ENCODE measurements at places on chromosomes 2 and 18. TPM values are rescaled to one million over a fixed set of nuclear protein-coding genes. Genes with fewer than 3 reads are reported as not detected.

DNA sequence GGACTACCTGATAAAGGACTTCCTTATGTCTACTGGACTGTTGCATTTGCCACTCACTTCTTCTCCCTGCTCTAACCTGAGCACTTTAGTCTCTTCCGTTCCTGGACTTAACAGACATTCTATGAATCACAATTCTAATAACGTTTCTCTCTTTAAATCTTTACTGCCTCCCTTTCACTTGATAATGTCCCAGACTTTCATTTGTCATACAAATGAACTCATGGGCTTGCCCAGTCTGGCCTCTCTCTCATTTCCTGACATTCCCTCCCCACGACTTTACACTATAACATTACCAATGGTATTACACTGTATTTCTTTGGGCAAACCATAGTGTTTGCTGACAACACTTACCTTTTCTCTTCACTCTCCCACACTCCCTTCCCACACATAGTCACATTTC is 540.7 kb upstream of the TMEFF2 start:
- no peaks in the 10 kb centered on the region for H3K36me3 ChIP-seq
- no peak overlapping the region for H3K27ac ChIP-seq
- no peaks in the 10 kb centered on the region for H3K4me1 ChIP-seq
- no peak overlapping the region for H3K4me3 ChIP-seq
- H3K27me3 ChIP-seq: no peaks in the 10 kb centered on the region
- DNase-seq: no peak

DNA sequence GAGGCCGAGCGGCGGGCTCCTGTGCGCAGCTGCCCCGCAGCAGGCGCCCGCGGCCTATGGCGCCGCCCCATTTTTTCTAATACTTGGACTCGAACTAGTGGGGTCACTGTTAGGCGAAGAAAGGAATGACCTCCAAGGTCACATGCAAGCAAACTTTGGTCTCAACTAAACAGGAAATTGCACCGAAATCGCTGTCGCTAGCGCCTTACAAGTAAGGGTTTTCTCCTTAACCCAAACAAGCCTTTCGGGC is 339 bp downstream of the ACAA2 start:
- no peaks in the 10 kb centered on the region for H3K27me3 ChIP-seq
- peak overlapping the region; percentile 99 for H3K27ac ChIP-seq
- H3K4me1 ChIP-seq: peaks cover 27% of the 10 kb centered on the region

- H3K36me3 ChIP-seq: no peaks in the 10 kb centered on the region
- DNase-seq: no peak
- H3K27ac ChIP-seq: no peak overlapping the region
- H3K4me1 ChIP-seq: no peaks in the 10 kb centered on the region
These were observed 19.4 kb downstream of the OTOF start for GRCh38 chr2:26458365-26459042.

DNA sequence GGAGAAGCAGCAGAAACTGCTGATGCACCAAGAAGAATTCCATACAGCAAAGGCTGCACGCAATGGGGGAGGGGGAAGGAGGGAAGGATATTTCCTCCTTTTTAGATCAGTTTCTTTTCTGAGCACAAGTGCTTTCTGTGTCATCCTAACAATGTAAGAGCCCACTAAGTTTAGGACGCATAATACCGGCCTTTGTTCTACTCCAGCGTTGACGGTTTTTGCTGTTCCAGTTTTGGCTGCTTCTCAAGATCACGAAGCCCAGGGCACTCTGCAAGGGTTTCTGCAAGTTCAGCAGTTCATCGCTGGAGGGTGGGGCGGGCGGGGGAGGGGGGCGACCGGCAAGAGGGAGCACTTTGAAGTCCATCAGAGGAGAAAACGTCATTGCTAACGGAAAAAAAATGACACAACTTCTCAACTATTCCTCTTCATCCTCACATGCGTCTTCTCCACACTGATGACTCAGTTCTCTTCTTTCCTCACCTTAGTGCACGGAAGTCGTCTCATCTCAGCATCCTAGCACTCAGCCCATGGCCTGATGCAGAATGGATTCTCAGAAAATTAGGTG is 8.7 kb downstream of the FAM178B start:
- no peak overlapping the region for H3K27ac ChIP-seq
- no peak for DNase-seq
- H3K36me3 ChIP-seq: no peaks in the 10 kb centered on the region
- H3K4me3 ChIP-seq: no peak overlapping the region
- H3K27me3 ChIP-seq: no peaks in the 10 kb centered on the region

GRCh38 chr18:68467957-68468356 is 247.0 kb downstream of the TMX3 start:
- DNase-seq: no peak
- H3K27me3 ChIP-seq: no peaks in the 10 kb centered on the region
- H3K27ac ChIP-seq: no peak overlapping the region

GRCh38 chr2:119484834-119485233 is 39.4 kb downstream of the SCTR start:
- H3K36me3 ChIP-seq: no peaks in the 10 kb centered on the region
- H3K4me3 ChIP-seq: no peak overlapping the region
- no peak for DNase-seq
- peak overlapping the region; percentile 89 for H3K27ac ChIP-seq

GRCh38 chr2:226581004-226581403 is 218.6 kb downstream of the IRS1 start:
- peaks cover 3% of the 10 kb centered on the region for H3K4me1 ChIP-seq
- no peaks in the 10 kb centered on the region for H3K36me3 ChIP-seq
- H3K27ac ChIP-seq: no peak overlapping the region
- H3K4me3 ChIP-seq: no peak overlapping the region
- H3K27me3 ChIP-seq: no peaks in the 10 kb centered on the region

DNA sequence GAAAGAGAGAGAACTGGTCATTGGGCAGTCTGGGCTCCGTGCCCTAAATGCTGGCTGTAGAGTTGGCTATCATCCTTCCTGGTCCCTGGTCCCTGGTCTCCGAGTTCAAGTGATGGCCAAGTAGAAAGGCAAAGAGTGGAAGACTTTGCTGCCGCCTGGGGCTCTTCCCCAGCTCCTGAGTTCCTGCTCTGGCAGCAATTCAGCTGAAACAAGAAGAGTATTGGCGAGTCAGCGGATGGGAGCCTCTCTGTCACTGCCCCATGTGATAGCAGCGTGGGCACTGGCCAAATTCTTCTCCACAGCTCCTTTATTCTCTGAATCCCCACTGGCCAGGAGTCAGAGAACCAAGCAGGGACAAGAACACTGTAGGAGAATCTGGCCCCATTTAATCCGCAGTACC is 351.0 kb upstream of the POU3F3 start:
- H3K4me3 ChIP-seq: no peak overlapping the region
- no peaks in the 10 kb centered on the region for H3K4me1 ChIP-seq
- H3K27me3 ChIP-seq: no peaks in the 10 kb centered on the region
- no peak for DNase-seq
- H3K36me3 ChIP-seq: no peaks in the 10 kb centered on the region
- no peak overlapping the region for H3K27ac ChIP-seq

GRCh38 chr2:46663614-46664013 is 184.2 kb downstream of the TMEM247 start:
- H3K36me3 ChIP-seq: no peaks in the 10 kb centered on the region
- no peaks in the 10 kb centered on the region for H3K27me3 ChIP-seq
- DNase-seq: no peak
- no peak overlapping the region for H3K27ac ChIP-seq

DNA sequence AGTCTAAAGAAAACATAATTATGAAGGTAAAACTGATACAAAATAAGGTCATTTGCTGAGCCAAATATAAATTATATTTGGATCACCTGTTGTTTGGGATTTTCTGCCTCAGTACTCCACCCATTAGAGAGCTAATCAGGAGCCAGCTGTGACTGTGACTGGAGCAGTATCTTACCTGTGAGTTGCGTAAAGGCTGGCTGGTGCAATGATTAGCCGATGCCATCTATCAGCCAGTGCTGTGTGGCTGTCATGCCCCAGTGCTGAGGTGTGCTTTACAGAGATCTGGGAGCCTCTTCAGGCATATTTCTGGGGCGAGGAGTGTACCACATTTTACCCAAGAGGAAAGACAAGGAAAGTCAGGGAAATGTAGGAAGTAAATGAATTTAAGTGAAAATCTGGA is 191.8 kb downstream of the LRRTM1 start:
- no peaks in the 10 kb centered on the region for H3K36me3 ChIP-seq
- H3K27ac ChIP-seq: no peak overlapping the region
- no peaks in the 10 kb centered on the region for H3K4me1 ChIP-seq

DNA sequence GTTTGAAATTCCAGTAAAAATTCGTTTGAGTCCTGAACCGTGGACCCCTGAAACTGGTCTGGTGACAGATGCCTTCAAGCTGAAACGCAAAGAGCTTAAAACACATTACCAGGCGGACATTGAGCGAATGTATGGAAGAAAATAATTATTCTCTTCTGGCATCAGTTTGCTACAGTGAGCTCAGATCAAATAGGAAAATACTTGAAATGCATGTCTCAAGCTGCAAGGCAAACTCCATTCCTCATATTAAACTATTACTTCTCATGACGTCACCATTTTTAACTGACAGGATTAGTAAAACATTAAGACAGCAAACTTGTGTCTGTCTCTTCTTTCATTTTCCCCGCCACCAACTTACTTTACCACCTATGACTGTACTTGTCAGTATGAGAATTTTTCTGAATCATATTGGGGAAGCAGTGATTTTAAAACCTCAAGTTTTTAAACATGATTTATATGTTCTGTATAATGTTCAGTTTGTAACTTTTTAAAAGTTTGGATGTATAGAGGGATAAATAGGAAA is 80.7 kb downstream of the ACSL3 start:
- no peaks in the 10 kb centered on the region for H3K36me3 ChIP-seq
- no peak overlapping the region for H3K27ac ChIP-seq
- no peaks in the 10 kb centered on the region for H3K27me3 ChIP-seq
- H3K4me3 ChIP-seq: no peak overlapping the region
- H3K4me1 ChIP-seq: no peaks in the 10 kb centered on the region

GRCh38 chr2:170162271-170162632 is 15.7 kb upstream of the MYO3B start:
- no peaks in the 10 kb centered on the region for H3K27me3 ChIP-seq
- DNase-seq: no peak
- no peaks in the 10 kb centered on the region for H3K36me3 ChIP-seq
- no peak overlapping the region for H3K4me3 ChIP-seq

DNA sequence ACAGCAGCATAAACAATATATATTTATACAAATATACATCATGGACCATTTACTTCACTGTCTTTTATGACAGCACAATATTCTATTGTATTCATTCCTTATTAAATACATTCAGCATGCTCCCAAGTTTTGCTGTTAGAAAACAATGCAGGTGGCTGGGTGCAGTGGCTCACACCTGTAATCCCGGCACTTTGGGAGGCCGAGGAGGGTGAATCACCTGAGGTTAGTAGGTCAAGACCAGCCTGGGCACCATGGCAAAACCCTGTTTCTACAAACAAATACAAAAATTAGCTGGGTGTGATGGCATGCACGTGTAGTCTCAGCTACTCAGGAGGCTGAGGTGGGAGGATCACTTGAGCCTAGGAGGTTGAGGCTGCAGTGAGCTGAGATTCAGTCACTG is 39.0 kb downstream of the NPC1 start:
- DNase-seq: no peak
- H3K27me3 ChIP-seq: no peaks in the 10 kb centered on the region
- H3K27ac ChIP-seq: no peak overlapping the region

- H3K4me1 ChIP-seq: peaks cover 18% of the 10 kb centered on the region
- H3K4me3 ChIP-seq: no peak overlapping the region
- no peaks in the 10 kb centered on the region for H3K27me3 ChIP-seq
- H3K27ac ChIP-seq: peak overlapping the region; percentile 19
- DNase-seq: no peak
These were observed 49.8 kb downstream of the ZNF516 start for GRCh38 chr18:76445275-76445674.

DNA sequence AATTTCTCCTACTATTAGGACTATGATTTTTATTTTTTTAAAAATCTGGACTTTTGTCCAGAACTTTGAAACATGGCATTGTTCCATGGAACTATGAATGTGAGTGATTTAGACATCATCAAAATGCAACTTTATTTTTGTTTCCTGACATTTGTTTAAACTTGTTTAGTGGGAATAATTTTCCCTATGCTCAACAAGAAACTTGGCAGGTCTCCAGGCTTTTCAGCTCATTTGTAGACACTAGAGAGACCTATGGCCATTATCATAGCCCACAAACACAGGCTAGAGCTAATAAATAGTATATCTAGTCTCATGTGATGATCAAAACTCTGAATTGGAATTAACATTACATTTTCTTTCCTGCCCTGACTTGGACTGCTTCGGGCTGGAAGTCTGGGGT is 145.1 kb upstream of the CELF4 start:
- no peaks in the 10 kb centered on the region for H3K27me3 ChIP-seq
- no peaks in the 10 kb centered on the region for H3K4me1 ChIP-seq
- DNase-seq: no peak
- H3K36me3 ChIP-seq: no peaks in the 10 kb centered on the region
- no peak overlapping the region for H3K27ac ChIP-seq
- no peak overlapping the region for H3K4me3 ChIP-seq

DNA sequence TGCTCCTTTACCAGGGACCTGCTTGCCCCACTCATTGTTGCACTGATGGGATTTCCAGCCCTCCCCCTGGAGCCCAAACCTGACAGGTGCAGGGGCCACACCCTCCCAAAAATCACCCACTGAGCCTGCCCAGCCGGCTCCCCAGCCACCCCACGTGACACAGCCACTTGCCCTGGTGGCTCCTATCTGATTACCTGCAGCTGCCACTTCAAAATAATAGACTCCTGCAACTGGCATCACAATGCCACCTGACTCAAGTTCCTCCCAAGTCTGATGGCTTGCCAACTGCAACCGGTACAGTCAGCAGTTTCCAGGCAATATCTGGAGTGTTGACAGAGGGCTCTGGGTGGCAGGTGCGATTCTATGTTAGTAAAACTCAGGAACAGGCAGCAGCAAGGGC is 66.2 kb downstream of the CRACDL start:
- no peak for DNase-seq
- H3K4me3 ChIP-seq: no peak overlapping the region
- no peaks in the 10 kb centered on the region for H3K27me3 ChIP-seq
- no peak overlapping the region for H3K27ac ChIP-seq
- H3K4me1 ChIP-seq: no peaks in the 10 kb centered on the region

GRCh38 chr2:173028141-173028540 is 47.5 kb upstream of the MAP3K20 start:
- no peaks in the 10 kb centered on the region for H3K27me3 ChIP-seq
- no peaks in the 10 kb centered on the region for H3K4me1 ChIP-seq
- peaks cover 18% of the 10 kb centered on the region for H3K36me3 ChIP-seq
- no peak overlapping the region for H3K4me3 ChIP-seq

The RHBDD1 gene
- 45.8 TPM for total RNA-seq

The KYNU gene
- 24.0 TPM for total RNA-seq

The MRO gene
- 2.5 TPM for total RNA-seq
